CD4-positive, alpha-beta T cell (primary cell): ENCODE measurements at places on chromosomes 7 and 10. TPM values are rescaled to one million over a fixed set of nuclear protein-coding genes. Genes with fewer than 3 reads are reported as not detected.

VKORC1L1 gene
- 3.0 TPM for total RNA-seq

C7orf57 gene
- total RNA-seq, result not detected

DNA sequence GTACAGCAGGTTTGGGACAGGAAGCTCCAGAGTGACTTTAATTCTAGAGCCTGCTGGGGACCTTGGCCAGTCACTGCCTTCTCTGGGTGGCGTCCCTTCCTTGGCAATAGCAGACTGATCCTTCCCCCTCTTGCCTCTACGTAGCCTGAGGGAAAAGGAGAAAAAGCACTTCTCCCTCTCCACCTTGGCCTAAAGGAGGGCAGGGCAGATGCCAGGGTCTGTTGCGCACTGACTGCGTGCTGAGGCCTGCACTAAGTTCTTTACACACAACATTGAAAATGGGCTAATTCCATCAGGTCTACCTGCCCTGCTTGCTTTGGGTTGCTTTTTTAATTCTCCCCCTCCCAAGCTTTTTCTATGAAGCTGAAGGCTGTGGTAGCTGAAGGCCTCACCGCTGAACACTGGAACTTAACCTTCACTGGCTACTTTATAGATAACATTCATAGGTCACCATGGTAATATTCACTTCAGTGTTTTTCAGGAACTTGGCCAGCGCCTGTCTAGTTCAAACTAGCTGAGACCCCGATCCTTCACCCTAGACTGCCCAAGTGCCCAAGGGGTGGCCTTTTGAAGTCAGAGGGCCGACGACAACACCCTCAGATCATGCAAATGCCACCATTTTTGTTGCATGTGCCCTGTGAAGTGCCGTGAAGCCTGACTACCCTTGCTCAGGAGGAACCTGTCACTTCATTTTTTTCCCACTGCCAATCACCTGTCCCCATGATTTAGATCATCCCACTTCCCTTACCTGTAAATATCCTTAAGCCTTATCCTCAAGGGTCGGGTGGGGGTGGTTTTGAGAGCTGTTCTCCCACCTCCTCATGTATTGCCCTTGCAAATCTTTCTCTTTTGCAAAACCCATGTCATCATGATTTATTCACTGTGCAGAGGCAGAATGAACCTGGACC lies 28.7 kb downstream of the PRF1 start:
- no peak for DNase-seq

GRCh38 chr10:33609546-33609945 lies 275.1 kb upstream of the NRP1 start:
- DNase-seq, result no peak

GRCh38 chr7:45138433-45139267 lies 18.9 kb upstream of the RAMP3 start:
- no peak for DNase-seq
